ENCODE measurements at places on chromosomes 7 and 10. TPM values are rescaled to one million over a fixed set of nuclear protein-coding genes. Genes with fewer than 3 reads are reported as not detected.
A peak's percentile ranks its signal among the peaks of the same experiment; 100 is the strongest.

- DNase-seq, result peak; percentile 77
Observed at GRCh38 chr10:121594623-121595350, 3.5 kb downstream of the FGFR2 start.

MMD2 gene
- total RNA-seq, result not detected

DNA sequence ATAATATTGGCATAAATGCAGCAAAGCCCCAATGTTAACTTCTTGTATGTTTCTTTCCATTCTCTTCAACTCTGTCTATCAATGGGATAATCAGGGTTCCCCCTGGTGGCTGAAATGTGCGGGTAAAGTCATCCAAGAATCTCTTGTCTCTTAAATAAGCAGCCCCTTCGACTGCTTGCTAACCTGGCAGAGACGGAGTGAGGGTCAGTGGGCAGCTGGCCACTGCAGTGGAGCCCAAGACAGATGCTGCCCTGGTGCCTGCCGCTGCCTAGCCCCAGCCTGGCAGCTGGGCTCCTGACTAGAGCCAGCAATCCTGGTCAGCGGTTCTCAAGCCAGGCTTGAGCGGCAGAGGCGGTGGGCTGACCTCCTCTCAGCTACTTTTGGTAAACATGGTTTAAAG lies 248.9 kb downstream of the COBL start:
- DNase-seq, result peak; percentile 80

CPVL gene
- total RNA-seq, result 0.51 TPM

DNA sequence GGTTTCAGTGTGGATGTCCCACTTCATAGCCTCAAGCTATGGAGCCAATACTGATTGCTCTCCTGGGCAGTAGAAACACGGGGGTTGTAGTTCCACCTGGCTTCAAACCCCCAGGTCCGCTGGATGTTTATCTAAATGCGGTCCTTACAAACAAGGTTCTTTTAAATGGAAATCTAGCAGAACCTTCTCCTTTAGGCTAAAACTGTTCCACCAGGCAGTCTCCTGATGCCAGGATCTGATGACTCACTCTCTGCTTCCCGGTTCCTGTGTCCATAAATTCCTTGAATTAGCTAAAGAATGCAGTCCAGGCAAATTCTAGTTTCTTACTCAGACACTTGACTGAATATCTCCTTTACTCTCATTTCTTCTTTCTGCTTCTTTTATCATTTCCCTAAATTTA lies 108.4 kb upstream of the FAM3C start:
- peak; percentile 72 for DNase-seq

- no peak for DNase-seq
Observed at GRCh38 chr7:128100949-128101713, 69.9 kb upstream of the LRRC4 start.

GRCh38 chr10:6787091-6787490 lies 207.0 kb upstream of the PRKCQ start:
- DNase-seq, result no peak

- DNase-seq, result no peak
Observed at GRCh38 chr10:107546986-107547385, 382.5 kb upstream of the SORCS1 start.

DNA sequence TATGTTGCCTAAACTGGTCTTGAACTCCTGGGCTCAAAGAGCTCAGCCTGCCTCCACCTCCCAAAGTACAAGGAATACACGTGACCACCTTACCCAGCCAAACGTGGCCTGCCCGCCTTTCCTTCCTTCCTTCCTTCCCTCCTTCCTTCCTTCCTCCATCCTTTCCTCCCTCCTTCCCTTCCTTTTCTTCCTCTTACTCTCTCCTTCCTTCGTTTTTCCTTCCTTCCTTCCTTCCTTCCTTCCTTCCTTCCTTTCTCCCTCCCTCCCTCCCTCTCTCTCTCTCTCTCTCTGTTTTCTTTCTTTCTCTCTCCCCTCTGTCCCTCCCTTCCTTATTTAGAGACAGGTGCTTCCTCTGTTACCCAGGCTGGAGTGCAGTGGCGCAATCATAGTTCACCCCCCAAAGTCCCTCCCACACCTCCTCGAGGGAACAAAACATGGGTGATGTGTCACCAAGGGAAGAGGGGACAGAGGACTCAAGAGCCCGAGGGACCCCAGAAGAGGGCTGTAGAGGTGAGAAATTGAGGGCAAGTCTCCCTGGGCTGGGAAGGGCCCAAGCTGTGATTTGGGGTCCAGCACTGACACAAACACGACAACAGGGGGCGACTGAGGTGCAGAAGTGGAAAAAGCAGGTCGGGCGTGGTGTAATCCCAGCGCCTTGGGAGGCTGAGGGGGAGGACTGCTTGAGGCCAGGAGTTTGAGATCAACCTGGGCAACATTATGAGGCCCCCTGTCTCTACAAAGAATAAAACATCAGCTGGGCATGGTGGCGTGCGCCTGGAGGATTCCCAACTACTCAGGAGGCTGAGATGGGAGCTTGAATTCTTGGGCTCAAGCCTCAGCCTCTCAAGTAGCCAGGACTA lies 28.1 kb downstream of the EPHB4 start:
- DNase-seq, result peak; percentile 75

DNA sequence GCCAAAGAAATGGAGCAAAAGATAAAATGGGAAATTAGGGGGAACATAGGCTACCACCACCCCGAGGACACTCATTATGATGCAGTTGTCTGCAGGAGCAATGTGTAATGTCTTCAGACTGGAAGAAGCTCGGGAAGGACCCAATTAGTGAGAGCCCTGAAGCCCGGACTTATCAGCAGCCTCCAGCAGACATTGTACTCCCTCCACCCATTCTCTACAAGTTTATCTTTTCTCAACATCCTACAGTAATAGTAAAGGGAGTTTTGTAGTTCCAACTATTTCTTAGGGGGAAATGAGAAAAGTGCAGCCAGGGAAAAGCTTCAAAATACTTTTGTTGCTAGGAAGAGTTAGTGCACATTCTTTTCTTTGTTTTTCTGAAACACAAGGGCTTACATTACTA lies 657.3 kb upstream of the COBL start:
- DNase-seq, result no peak

GRCh38 chr10:17075533-17076359 lies 53.9 kb downstream of the CUBN start:
- peak; percentile 95 for DNase-seq

FGL2 gene
- total RNA-seq, result 97.6 TPM

AQP1 gene
- 44.6 TPM for total RNA-seq

- DNase-seq, result no peak
Observed at GRCh38 chr7:14271441-14271840, 282.0 kb upstream of the ETV1 start.

- DNase-seq, result no peak
Observed at GRCh38 chr7:121714559-121715303, 158.2 kb upstream of the PTPRZ1 start.

- DNase-seq, result no peak
Observed at GRCh38 chr7:115499956-115500355, 530.6 kb downstream of the TFEC start.

CD36 gene
- 41.0 TPM for total RNA-seq

DNA sequence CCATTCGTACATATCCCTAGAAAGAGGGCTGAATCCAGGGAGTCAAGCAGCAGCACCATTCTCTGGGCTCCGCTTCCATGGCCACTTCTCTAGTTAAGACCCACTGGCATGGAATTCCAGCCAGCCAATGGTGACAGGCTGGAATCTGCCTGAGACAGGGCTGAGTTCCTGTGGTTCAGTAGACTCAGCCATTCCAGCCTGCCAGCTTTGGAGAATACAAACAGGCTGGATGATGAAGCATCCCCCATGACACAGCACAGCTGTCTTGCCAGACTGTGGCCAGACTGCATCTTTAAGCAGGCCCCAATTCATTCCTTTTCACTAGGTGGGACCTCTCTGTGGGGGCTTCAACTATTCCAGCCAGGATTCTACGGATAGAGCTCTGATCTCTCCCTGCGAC lies 329.6 kb downstream of the XPNPEP1 start:
- DNase-seq, result peak; percentile 2

BICC1 gene
- 64.7 TPM for total RNA-seq

GRCh38 chr10:1217237-1217587 lies 161.0 kb downstream of the WDR37 start:
- no peak for DNase-seq

FANK1 gene
- 2.6 TPM for total RNA-seq

PON1 gene
- total RNA-seq, result not detected

- no peak for DNase-seq
Observed at GRCh38 chr10:35546824-35547225, 58.3 kb upstream of the GJD4 start.

DNA sequence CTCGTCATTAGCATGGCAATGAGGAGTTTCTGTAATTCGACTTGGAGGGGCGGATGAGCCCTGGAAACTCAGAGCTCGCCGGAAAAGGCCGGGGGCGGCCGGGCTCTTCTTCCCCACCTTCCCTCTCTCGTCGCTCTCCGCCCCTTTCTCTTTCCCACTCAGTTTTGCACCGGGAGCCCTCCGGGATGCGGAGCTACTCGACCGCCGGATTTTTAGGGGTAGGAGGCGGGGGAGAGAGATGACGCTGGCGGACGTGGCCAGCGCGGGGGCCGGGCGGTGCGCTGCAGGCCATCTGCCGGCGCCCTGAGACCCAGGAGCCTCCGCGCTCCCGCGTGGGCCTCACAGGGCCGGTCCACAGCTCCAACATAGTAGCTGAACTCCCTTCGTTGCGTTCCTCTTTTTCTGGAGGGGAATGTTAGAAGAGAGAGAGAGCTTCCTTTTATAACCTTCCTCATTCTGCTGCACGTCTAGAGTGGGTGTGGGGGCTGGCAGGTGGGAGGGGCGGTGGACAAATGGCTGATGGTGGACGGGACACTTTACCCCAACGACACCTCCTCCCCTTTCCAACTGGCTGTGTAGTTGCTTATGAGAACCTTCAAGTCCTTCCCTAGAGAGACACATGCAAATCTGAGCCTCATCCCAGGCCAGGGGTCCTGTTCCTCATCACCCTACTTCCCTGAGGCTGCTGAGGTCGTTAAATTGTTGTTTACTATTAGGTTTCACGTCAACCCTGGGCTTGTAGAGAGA lies 1.1 kb upstream of the HOXA1 start:
- DNase-seq, result peak; percentile 59

VSTM4 gene
- total RNA-seq, result 4.4 TPM

GRCh38 chr10:43899224-43899959 lies 250.7 kb upstream of the ZNF32 start:
- no peak for DNase-seq

GRCh38 chr10:129462257-129462795 lies 4.7 kb upstream of the MGMT start:
- no peak for DNase-seq

DNA sequence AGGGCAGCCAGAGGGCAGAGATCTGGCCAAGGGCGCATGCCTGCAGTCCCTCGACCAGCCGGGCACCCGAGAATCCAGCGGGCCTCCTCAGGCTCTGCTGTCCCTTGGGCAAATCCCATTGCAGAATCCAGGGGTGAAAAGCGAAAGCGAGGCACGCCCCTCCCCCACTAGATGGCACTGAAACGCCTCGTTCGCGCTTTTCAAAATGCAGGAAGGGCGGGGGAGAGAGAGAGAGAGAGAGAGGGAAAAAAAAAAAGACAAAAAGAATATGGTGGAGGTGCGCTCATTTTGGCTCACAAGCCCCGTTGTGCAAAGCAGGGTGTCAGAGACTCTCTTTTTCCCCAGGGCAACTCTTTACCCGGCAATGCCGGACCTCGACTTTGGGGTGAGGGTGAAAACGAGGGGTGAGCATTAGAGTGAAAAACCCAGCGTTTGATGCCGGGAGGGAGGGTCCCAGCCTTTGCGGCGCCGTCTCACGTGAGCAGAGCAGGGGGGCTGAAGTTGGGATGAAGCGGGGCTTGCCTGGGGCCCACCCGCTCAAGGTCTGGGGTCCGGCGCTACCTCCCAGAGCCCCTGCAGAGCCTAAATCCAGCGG lies 2.5 kb upstream of the TMEM178B start:
- DNase-seq, result no peak

DNA sequence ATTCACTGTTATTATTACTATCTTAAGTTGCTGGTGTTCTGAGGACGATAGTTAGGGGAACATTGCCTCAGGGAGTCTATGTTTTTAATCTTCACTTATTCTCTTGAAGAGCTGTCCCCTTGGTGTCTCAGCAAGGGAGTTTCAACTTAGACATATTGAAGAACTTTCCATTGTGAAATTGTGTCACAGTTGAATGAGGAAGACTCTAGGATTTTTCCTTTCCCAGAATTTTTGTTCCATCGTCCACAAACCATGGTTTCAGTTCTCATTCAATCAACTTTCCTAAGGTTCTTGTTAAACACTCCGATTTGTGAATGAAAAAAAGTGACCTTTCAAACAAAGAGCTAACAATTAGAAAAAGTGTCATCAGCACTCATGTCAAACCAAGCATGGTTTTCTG lies 128.3 kb downstream of the GATA3 start:
- no peak for DNase-seq

DNA sequence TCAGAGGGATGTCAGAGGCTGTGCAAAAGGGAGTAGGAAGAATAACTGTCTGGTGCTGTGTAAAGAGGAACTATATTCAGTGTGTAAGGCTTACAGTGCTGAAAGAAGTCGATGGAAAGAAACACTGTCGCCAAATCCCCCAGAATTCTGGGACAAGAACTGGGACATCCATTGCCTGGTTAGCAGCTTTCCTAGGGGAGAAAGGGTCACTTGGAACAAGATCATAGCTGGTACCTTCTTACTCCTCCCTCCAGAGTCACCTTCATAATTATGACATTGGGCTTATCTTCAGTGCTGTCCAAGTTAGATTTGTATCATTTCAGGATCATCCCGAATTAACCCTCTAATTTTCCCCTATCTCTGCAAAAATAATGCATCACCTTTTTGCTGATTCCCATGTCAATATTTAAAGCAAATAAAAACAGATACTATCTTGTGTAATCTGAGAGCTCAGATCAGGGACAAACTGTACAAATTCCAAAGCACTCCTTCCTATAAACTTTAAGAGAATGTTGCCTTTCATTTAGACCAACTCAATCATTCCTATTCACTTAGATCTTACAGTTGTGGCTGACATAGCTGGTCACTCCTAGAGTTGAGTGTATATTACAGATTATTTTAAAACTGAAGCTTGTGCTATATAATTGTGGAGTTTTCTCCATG lies 96.5 kb downstream of the DNAH11 start:
- no peak for DNase-seq

- no peak for DNase-seq
Observed at GRCh38 chr7:152544481-152544927, 108.7 kb upstream of the KMT2C start.

PRKAR2B gene
- 12.6 TPM for total RNA-seq

GRCh38 chr10:17649052-17649451 lies 5.1 kb downstream of the STAM start:
- no peak for DNase-seq

- no peak for DNase-seq
Observed at GRCh38 chr7:159020987-159021386, 123.7 kb downstream of the VIPR2 start.

GPR26 gene
- total RNA-seq, result not detected
